ENCODE measurements at places on chromosomes 3 and 15. TPM values are rescaled to one million over a fixed set of nuclear protein-coding genes. Genes with fewer than 3 reads are reported as not detected.

The GREM1 gene
- total RNA-seq: 0.16 TPM

The GMNC gene
- total RNA-seq: under 0.01 TPM

The CRYGS gene
- 2.4 TPM for total RNA-seq

The CISH gene
- 0.44 TPM for total RNA-seq

The FBN1 gene
- total RNA-seq: 88.4 TPM

The SCAPER gene
- total RNA-seq: 5.7 TPM

The CCR3 gene
- not detected for total RNA-seq

The FETUB gene
- total RNA-seq: not detected
